ENCODE measurements at places on chromosomes 1 and 21. TPM values are rescaled to one million over a fixed set of nuclear protein-coding genes. Genes with fewer than 3 reads are reported as not detected.

The INSRR gene
- 0.14 TPM for total RNA-seq

The BOLA1 gene
- 16.2 TPM for total RNA-seq

The SLC22A15 gene
- 5.0 TPM for total RNA-seq

GRCh38 chr1:37265786-37266667, 208.4 kb upstream of the ZC3H12A start:
- H3K27me3 ChIP-seq, result peaks cover 9% of the 10 kb centered on the region
- no peak overlapping the region for H3K27ac ChIP-seq
- H3K4me3 ChIP-seq, result no peak overlapping the region

GRCh38 chr1:25008192-25008485, 78.1 kb upstream of the RUNX3 start:
- H3K4me3 ChIP-seq, result no peak overlapping the region
- H3K4me1 ChIP-seq, result peaks cover 57% of the 10 kb centered on the region
- DNase-seq, result no peak
- no peaks in the 10 kb centered on the region for H3K36me3 ChIP-seq
- H3K27ac ChIP-seq, result no peak overlapping the region

DNA sequence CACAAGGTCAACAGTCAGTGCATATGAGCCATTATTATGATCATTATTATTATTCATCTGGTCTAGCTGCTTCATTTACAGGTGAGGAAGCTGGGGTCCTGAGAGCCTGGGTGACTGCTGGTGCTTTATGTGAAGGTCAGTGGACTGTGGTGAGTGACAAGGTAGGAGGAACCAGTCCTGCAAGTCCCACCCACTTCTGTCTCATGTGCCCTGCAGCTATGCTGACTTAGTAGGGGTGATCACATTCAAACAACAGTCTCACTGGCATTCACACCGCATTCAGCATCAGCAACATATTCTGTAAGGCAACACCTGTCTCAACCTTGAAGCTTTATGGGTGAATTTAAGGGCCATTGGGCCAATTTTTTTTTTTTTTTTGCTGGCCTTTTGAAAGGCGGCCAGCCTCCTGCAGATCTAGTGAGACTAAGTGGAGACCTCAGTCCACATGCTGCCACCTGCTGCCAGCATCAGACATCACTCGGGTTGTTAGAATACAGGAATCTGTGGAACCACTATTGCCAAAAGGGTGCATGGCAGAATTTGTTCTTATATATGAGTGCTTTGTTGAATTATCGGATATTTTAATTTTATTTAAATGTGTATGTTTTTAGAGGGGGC, 59.9 kb upstream of the CACNA1E start:
- no peak overlapping the region for H3K27ac ChIP-seq
- no peaks in the 10 kb centered on the region for H3K36me3 ChIP-seq
- peaks cover 6% of the 10 kb centered on the region for H3K4me1 ChIP-seq

GRCh38 chr1:3520419-3521378, 66.2 kb downstream of the ARHGEF16 start:
- H3K36me3 ChIP-seq, result no peaks in the 10 kb centered on the region
- no peaks in the 10 kb centered on the region for H3K27me3 ChIP-seq
- DNase-seq, result no peak

All from natural killer cell treated with Interleukin-12 subunit alpha and Interleukin-12 subunit beta and Interleukin-15 and Interleukin-18, amount 100 ng/mL, for 72 hours (primary cell).